ENCODE measurements at places on chromosomes 6 and 20.

DNA sequence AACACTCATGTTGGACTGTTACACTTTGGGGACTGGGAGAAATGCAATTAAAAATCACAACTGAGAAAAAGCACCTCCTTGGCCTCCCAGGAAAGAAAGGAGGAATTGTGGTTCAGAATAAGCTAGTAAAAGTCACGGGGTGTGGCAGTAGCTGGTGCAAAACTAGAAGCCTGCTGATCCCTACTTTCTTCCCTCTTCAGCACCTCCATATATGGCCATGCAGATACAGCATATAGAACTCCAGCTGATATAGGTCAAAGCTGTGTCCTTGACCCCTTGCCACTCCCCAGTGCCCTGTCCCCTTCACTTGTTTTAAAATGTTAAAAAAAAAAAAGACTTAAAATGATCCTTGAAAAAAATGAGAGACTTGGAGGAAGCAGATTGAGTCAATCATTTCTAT lies 5.5 kb upstream of the FLRT3 start:
- no peak for DNase-seq

GRCh38 chr6:44268095-44268628 lies 2.1 kb upstream of the TMEM151B start:
- DNase-seq, result no peak

GRCh38 chr6:55925292-55925691 lies 49.9 kb upstream of the BMP5 start:
- DNase-seq, result no peak

GRCh38 chr6:17703256-17703694 lies 3.5 kb downstream of the NUP153 start:
- DNase-seq, result no peak

- no peak for DNase-seq
Observed at GRCh38 chr6:84581494-84582259, 182.7 kb downstream of the TBX18 start.

- no peak for DNase-seq
Observed at GRCh38 chr6:451336-451735, 59.8 kb downstream of the IRF4 start.

DNA sequence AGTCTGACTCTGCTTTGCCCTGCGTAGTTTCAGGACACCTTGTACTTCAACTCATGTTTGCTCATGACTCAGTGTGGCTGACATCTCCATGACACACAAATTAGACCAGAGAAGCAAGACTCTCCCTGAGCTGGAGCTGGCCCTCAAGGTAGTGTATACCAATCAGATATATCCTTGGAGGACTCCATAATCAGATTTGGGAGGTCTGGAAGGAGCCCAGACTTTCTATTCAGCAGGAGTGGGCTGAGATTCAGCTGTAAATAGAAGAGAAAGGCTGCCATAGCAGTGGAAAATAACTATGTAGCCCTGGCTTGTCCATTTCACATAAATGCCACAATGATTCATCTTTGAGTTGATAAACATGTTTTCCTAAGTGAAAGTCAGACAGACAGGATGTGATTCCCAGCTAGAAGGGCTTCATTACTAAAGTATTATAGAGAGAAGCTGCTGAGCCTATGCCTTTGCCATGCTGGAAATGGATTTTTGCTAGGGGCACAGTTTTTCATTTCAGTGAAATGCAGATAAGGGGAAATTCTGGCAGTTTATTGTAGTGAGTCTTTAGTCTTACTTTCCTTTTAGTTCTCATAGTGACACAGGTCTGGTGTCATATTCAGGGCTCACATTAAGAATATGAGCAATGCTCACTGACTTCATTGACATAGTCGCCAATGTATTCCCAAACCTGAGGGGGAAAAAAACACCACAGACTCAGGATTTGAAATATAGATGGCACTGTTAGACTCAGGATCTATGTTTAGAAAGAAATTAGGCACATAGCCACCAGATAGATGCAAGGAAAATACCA lies 95.3 kb downstream of the CLVS2 start:
- DNase-seq, result no peak

GRCh38 chr20:1813674-1814635 lies 81.3 kb upstream of the SIRPA start:
- DNase-seq, result no peak

Measured in stimulated activated CD8-positive, alpha-beta memory T cell treated with anti-CD3 and anti-CD28 coated beads, Interleukin-15, amount 100 ng/mL, for 4 hours (primary cell).